ENCODE measurements at places on chromosomes 16 and 17.
A peak's percentile ranks its signal among the peaks of the same experiment; 100 is the strongest.

- DNase-seq, result no peak
Observed at GRCh38 chr17:16467044-16467443, 24.9 kb downstream of the LRRC75A start.

DNA sequence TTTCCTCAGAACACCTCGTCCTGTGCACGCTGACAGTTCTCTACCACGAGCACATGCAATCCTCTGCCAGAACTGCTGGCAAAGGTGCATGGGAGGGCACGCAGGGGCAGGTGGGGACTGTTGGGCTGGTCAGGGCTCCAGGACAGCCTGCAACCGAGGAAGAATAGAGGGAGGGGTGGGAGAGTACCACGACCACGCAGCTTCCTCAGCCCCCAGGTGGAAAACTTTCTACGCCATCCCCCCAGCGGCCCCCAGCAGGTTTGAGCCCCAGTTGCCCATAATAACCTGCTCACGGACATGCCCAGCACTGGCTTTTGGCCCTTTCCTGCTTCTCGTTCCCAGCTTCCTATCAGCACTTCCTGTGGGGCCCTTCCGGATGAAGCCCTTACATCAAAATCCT, 199.3 kb downstream of the C16orf95 start:
- DNase-seq, result no peak

DNA sequence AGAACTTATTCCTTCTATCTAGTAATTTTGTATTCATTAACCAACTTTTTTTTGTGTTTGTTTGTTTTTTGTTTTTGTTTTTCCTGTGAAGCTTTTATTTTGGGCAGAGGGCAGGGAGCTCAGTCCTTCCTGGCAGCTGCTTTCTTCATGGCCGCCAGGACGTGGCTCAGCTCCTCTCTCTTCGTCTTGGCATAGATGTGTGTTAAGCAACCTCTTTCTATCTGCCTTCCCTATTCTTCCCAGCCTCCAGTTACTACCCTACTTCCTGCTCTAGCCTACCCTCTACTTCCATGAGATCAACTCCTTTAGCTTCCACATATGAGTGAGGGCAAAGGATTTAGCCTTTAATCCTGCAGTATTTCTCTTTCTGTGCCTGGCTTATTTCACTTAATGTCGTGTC, 8.2 kb upstream of the BRD7 start:
- no peak for DNase-seq

DNA sequence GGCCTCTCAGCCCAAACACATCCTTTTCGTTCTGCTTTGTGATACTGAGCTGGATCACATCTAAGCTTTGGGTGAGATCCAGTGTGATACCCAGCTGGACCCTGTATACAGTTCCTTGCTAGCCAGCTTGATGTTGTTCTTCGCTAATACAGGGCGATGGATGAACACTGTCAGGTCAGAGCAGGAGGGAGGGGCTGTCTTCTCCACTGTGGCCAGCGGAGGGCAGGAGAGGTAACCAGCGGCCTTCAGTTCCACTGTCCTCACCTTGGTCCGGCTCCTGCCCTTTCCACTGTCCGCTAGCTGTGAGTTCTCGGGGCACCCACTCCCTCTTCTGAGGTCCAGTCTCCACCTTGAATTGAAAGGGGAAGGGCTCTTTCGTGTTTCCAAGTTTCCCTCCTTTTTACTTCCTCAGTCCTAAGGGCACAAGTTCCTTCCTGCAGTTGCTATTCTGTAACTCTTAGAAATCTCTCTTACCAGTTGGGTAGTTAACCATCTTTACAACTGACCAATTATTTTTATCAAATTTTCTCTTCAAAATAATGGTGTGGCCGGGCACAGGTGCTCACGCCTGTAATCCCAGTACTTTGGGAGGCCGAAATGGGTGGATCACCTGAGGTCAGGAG, 3.0 kb upstream of the ZNF213 start:
- peak; percentile 70 for DNase-seq

GRCh38 chr16:85808926-85809325, 9.4 kb downstream of the COX4I1 start:
- no peak for DNase-seq

DNA sequence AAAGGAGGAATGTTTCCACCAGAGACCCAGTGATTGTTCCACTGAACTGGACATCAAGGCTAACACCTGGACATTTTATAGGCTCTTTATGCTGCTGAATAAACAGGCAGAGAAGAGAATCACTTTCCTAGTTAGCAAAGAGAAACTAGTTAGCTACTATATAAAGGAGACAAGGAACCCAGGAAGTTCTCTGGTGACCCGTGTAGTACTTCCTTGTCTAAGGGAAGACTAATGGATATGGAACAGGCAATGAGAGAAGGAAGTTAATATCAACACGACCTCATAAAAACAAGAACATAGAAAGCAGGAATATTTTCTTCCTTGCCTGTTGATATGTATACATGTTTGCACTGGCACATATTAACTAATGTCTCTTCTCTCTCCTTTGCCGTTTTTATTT, 30.8 kb upstream of the RPL38 start:
- DNase-seq, result no peak

GRCh38 chr16:55933038-55933437, 57.9 kb upstream of the CES5A start:
- no peak for DNase-seq

DNA sequence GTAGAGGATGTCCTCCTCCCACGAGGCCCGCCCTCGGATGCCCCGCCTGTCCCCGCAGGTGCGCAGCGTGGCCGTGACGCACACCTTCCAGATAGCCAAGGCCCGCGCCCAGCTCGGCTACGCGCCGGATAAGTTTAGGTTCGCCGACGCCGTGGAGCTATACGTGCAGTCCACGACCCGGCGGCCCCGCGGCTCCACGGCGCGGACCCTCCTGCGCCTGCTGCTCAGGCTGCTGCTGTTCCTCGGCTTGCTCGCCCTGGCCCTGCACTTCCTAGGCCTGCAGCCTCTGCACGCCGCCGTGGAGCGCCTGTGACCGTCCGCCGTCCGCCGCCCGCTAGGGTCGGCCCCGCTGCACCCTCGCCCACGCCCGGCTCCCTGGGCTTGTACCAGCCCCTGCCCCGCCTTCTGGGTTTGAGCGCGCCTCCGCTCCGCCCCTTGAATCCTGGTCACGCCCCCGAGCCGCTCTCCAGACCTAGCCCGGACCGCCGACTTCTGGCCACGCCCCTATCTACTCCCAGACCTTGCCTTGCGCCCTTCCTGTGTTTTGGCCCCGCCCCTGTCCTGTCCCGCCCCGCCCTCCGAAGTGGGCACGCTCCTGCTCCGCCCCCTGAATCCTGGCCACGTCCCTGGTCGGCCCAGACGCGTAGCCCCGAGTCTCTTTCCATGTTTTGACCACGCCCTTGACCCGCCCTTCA, 15.8 kb upstream of the EEF2K start:
- DNase-seq, result no peak

GRCh38 chr17:79955691-79956440, 79.8 kb downstream of the TBC1D16 start:
- no peak for DNase-seq

- DNase-seq, result no peak
Observed at GRCh38 chr16:54587176-54587515, 300.6 kb upstream of the IRX3 start.

DNA sequence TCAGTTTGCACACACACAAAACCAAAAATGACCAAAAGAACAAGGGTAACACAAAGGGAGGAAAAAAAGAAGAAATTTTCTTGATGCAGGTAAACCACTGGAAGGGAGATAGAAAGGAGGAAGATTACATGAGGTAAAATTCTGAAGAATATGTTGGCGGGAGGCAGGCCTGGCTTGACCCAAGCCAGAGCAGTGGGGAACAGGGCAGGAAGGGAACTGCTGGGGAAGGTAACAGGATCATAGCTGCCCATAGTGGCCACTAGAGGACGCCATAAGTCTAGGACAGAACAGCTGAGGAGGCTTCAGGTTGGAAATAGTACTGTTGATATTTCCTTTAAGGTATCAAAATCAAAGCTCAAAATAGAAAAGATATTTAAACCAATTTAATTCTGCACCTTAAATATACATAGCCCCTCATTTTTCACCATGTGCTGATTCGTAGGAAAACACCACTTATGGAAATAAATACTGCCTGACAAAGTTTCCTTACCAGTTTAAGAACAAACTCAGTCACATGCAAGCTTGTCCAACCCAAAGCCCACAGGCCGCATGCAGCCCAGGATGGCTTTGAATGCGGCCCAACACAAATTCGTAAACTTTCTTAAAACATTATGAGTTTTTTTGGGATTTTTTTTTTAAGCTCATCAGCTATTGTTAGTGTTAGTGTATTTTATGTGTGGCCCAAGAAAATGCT, 15.5 kb downstream of the VPS35 start:
- peak; percentile 81 for DNase-seq

GRCh38 chr17:17988427-17988945, 15.8 kb downstream of the DRC3 start:
- no peak for DNase-seq

- no peak for DNase-seq
Observed at GRCh38 chr16:56998861-56999260, 9.5 kb downstream of the NLRC5 start.

- DNase-seq, result peak; percentile 73
Observed at GRCh38 chr16:89924297-89924924, 1.3 kb downstream of the TUBB3 start.

- no peak for DNase-seq
Observed at GRCh38 chr17:80981062-80981902, 10.4 kb upstream of the CHMP6 start.

- peak; percentile 87 for DNase-seq
Observed at GRCh38 chr17:8057691-8058114, 18.8 kb downstream of the ALOX15B start.

DNA sequence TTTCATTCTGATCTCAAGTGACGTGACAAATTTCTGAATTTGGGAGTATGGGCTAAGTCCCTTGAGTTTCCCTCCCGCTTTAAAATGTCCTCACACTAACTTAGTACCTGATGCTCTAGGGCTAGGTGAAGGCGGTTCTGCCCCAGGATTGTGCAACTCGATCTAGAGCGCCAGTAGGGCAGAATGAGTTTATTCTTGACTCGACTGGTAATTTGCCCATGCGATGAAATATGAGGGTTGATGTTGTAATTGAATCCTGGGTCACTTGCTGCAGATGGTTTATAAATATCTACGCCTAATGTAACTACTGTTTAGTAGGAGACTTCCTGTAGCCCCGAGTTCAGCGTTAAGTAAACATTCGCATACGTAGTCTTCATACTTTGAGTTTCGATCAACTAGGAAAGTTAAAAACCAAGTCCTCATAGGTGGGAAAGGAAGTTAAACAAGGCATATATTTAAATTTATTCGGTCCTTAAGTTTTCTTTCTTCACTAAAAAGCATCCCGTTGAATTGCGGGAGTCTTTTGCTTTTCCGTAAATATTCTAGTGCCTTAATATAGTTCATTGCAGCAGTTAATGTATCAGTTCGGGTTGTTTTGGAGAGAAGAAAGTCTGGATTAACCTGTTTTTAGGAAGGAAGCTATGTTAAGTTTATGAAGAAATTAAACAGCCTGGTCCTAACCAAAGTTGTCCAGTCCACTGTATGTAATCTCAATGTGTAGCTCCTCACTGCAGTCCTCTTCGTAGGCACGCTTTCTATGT, 1.6 kb downstream of the CTCF start:
- DNase-seq, result peak; percentile 61

GRCh38 chr17:78789663-78790181, 7.6 kb upstream of the CYTH1 start:
- DNase-seq, result no peak

DNA sequence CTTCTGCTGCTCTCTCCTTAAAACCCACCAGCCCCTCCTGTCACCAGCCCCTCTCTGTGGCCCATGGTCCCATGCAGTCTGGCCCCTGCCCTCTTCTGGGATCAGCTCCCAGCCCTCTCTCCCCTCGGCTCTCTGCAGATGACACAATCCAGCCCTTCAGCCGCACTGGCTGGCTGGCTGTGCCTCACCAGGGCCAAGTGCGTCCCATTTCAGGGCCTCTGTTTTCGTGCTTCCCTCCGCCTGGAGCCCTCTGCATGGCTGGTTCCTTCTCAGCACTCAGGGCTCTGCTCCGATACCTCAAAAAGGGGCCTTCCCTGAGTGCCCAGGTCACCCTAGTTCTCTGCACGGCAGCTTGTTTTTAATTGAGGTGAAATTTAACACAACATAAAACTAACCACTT, 124.3 kb downstream of the SOCS1 start:
- DNase-seq, result no peak

GRCh38 chr16:63596716-63597115, 1525.1 kb downstream of the CDH11 start:
- DNase-seq, result no peak

- peak; percentile 52 for DNase-seq
Observed at GRCh38 chr17:14302091-14302430, 1.2 kb downstream of the HS3ST3B1 start.

GRCh38 chr16:684071-684794, at the start of gene JMJD8:
JMJD8 (minus strand) TSS chr16:684334; CDS start chr16:684319, 15 bp downstream.
- DNase-seq, result peak; percentile 97

DNA sequence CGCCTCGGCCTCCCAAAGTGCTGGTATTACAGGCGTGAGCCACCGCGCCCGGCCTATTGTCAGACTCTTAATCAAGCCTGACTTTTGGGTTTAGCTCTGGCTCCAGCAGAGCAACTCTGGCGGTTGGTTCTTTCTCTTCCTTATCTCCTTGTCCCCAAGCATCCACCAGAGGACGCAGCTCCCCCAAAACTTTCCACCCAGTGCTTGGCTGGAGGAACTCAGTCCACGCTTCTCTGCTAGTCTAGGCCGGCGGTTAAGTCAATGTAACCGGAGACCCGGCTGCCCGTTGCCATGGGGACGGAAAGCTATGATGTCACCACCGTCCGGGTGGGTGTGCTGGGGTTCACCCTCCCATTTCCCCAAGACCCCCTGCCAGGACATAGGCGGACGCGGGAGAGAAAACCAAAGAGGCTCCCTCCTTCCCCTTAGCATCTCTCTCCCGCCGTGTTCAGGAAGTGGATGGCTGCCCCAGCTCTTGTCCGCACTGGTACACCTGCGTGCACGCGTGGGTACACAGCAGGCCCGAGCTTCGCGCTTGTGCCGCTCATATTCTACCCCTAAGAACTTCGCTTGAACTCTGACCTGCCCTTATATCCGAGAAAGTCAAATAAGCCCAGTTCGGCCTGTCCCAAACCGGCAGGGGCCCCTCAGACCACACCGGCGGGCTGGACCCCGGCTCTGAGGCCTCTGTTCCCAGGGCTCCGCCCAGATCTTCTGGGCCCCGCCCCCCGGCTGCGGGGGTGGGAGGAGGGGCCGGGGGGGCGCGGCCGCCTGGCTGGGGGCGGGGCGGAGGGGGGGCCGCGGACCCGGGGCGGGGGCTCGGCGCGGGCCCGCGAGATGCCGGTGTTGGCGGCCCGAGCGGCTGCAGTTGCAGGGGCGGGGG, at the start of gene RND2:
Gene RND2, plus strand, starts transcription at position 825 of the 883 bp plus-strand sequence. CDS start 117 bp downstream, outside the sequence.
- peak; percentile 98 for DNase-seq

DNA sequence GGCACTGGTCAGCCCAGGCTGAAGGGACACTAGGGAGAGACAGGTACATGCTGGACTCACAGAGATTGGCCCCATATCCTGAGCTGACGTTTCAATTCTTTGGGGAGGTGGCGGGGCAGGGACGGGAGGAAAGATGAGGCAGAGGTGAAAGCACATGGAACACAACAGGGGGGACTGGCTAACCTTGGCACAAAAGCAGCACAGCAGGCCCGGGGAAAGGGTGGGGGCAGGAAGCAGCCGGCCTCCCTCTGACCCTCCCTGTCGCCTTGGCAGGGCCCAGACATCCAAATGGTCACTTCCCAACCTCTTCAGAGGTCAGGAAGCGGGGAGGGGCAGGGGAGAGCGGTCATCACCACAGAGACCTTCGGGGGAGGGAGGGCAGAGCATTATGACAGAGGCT, 6.6 kb downstream of the VAT1 start:
- no peak for DNase-seq
